ENCODE measurements at places on chromosomes 5 and 9. TPM values are rescaled to one million over a fixed set of nuclear protein-coding genes. Genes with fewer than 3 reads are reported as not detected.

DNA sequence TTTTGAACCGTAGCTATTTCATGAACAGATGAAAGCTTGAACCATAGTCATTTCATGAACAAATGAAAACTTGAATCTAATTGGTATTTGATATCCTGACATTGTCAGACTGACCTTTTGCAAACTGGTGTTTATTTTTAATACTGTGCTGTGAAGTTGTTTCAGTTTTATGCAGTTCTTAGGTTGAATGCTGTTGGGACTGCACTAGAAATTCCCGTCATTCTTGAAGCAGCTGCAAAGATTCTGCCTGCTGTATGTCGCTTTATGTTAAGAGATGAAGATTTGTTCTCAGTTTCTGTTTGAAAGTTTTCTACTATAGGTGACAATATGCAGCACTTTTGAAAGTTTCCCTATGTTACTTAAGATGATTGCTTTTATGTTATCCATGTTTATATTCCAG is 22.5 kb upstream of the FAM120AOS start:
- no peak for DNase-seq

GRCh38 chr9:76652894-76653293 is 111.3 kb upstream of the PCA3 start:
- DNase-seq = no peak

Gene IL12B
- total RNA-seq = not detected

- DNase-seq = no peak
Measured at GRCh38 chr5:145585-146323, 45.5 kb upstream of the LRRC14B start.

DNA sequence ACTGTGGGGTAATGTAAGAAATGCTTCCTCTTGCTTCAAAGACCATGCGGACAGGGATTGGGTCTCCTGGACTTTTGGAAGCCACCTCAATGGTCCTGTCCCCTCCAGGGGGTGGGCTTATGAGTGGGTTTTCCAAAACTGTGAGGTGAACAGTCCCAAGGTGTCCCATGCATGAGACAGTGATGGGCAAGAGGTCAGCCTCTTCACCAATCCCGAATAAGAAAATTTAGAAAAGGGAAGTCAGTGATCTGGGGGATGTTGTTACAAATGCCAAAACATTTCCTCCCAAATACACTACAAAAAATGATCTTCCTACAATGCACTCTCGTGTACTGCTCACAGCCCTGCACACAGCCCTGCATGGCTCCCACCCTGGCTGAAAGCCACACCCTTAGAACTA is 215.7 kb upstream of the TBC1D2 start:
- DNase-seq = no peak

Gene IFNB1
- not detected for total RNA-seq

- DNase-seq = no peak
Measured at GRCh38 chr5:1431021-1431811, 14.0 kb downstream of the SLC6A3 start.

GRCh38 chr5:142782976-142783530 is 12.9 kb downstream of the ARHGAP26 start:
- no peak for DNase-seq

Gene TNFSF15
- total RNA-seq = 0.78 TPM

DNA sequence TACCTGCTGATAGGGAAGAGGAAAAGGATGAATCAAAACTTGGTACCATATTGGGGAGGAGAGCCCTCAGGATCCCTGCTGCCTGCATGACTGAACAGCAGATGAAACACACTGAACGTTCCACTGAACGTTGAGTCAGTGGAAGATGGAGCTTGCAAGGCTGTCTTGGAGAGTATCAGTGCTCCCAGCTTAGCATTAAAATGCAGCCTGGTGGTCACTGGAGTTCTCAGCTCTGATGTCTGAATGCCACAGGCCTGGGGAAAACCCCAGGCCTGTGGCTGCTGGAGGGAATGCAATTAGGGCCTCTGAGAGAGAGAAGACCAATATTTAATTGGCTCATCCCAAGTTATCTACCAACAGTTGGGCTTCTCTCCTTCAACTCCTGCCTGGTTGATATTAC is 54.5 kb downstream of the PDE4D start:
- no peak for DNase-seq

Gene NKD2
- total RNA-seq = not detected

DNA sequence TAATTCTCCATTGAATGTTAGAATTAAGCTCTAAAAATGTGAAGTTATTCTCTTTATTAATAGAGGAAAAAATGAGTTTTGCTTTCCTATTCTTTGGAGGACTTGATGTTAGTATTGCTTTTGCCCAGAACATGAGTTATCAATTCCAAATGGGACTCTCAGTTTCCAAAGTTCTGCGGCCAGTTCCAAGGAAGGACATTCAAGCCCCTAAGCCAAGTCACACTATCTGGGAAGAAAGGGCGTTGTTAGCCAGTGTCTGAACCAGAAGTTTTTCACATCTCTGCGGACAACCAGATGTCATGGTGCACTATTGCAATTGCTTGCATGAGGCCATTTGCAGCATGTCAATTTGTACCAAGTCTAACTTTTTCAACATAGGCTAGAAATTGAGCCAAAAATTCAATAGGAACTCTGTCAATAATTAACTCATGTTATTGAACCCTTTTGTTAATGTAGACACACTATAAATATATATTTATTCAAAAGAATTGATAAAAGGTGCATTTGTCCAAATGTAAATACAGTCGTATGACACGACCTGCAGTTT is 183.3 kb upstream of the PIK3R1 start:
- DNase-seq = no peak

Gene HTR4
- total RNA-seq = not detected

- peak; percentile 24 for DNase-seq
Measured at GRCh38 chr5:36876965-36877666, 547 bp downstream of the NIPBL start.

GRCh38 chr5:12313602-12314001 is 409.4 kb upstream of the CTNND2 start:
- no peak for DNase-seq

- DNase-seq = no peak
Measured at GRCh38 chr5:168660691-168661090, 81.5 kb upstream of the PANK3 start.

GRCh38 chr5:157215514-157216167 is 35.0 kb downstream of the ITK start:
- no peak for DNase-seq

Gene GPX8
- 17.3 TPM for total RNA-seq

GRCh38 chr9:137149363-137149762 is 10.4 kb downstream of the GRIN1 start:
- DNase-seq = no peak

DNA sequence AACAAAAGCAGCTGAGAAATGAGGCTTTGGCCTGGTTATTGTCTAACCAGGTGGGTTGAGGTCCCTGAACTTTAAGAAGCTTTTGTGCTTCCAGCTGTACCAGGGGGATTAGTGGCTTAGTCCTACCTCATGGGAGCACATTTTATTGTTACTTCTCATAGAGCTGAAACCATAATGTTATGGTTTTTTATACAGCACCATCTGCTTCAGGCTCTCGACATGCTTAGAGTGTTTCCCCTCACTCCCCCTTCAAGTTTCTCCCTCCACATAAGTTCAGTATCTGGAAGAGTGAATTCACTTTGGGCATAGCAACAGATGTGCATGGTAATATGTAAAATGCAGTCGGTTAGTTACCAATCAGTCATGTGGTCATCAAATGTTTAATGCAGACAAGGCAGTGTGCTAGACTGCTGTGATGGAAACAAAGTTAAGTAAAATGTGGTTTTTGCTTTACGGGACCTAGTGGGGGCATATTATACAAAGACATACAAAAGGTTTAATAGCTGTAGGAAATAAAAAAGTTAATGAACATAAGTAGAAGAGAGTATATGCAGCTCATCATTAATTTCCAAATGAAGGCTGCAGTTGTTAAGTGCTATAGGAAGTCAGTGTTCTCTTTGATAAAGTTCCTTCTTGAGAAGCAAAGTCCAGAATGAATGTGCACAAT is 95.9 kb upstream of the SPRY4 start:
- no peak for DNase-seq

DNA sequence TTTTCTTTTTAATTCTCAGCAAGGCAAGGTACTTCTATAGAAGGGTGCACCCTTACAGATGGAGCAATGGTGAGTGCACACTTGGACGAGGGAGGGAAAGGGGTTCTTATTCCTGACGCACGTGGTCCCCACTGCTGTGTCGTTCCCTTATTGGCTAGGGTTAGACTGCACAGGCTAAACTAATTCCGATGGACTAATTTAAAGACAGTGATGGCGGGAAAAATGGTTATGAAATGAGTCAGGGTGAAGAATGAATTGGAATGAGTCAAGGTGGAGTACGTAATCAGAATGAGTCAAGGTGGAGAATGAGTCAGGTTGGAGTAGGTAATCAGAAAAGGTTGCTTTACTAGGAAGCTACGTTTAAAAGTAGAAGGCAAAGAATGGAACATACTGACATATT is 2.1 kb upstream of the HMGCS1 start:
- no peak for DNase-seq

DNA sequence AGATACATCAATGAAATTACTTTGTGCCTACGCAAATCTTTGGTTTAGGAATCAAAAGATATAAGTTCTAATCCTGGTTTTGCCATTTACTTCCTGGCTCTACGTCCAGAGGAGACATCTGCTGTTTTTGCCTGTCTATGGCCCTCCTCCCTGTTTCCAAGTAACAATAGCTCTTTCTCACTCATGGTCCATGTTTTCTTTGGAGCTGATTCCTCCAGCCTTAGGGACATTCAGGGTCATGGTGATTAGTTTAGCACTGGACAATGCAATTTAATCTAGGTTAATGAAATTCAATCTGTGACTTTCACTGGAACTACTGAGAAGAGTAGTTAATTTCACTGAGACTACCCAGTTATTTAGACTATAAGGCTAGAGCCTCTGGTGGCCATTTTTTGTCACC is 170.6 kb downstream of the SEMA6A start:
- no peak for DNase-seq

Gene LVRN
- 10.6 TPM for total RNA-seq

DNA sequence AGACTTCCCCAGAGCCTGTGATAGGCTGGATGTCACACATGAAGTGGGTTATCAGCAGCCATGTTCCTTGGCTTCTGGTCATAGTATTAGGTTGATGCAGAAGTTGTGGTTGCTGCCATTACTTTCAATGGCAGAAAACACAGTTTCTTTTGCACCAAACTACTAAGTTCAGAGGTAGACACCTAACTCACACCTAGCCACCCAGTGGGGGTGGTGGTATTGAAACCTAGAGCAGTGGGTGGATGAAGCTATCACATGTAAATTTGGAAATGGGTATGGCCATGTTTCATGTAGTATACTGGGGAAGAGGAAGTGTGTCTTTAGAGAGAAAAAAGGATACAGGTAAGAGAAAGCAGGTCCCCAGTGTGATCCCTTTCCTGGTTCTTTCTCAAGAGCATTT is 347.9 kb upstream of the SEMA6A start:
- DNase-seq = no peak

DNA sequence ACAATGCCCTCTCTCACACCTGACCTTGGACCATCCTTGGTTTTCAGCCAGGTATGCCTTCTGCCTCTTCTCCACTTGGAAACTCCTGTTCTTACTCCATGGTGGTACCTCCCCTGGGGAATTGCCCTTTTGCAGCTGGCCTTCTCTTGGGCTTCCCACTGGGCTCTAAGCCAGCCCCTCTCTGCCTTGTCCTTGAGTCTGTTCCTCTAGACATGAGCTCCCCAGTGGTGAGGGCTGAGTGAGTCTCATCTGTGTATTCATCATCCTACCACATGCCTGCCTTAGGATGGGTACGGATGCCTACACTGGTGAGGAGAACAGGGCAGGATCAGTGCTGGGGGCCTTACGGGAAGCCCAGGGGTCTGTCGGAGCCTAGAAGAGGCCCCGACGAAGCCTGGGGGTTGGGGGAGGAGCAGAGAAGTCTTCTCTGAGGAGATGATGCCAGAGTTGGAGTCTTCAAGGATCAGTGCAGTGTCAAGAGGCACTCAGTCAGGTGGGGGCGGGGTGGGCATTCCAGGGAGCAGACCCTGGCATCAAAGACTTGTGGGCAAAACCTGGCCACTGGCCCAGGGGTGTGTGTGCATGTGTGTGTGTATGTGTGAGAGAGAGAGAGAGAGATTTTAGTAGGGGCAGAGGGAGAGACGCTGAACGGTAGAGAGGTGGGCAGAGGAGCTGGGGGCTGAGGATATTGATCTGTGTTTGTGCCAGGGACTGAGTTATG is 5.2 kb upstream of the CRB2 start:
- DNase-seq = no peak

Gene MTAP
- 23.1 TPM for total RNA-seq

Gene SAXO1
- total RNA-seq = not detected

GRCh38 chr9:93658184-93658925 is 82.0 kb downstream of the PHF2 start:
- no peak for DNase-seq

DNA sequence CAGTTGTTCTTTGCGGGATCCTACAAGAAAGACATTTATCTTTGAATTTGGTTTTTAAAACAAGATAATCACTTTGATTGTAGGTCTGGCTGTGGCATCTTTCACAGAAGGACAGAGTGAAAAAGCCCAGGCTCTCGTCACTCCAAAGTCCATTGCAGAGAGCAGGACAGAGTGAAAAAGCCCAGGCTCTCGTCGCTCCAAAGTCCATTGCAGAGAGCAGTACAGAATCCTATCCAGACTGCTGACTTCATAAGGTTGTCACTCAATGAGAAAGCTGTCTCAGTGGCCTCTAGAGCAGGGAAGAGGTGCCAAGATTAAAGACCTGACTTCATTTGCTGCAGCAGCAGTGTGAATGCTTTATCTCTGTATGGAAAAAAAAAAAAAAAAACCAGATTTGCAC is 16.3 kb upstream of the GPX8 start:
- DNase-seq = no peak

Gene CDKN2B-AS1
- 0.90 TPM for total RNA-seq

Gene CCL28
- total RNA-seq = 2.7 TPM

DNA sequence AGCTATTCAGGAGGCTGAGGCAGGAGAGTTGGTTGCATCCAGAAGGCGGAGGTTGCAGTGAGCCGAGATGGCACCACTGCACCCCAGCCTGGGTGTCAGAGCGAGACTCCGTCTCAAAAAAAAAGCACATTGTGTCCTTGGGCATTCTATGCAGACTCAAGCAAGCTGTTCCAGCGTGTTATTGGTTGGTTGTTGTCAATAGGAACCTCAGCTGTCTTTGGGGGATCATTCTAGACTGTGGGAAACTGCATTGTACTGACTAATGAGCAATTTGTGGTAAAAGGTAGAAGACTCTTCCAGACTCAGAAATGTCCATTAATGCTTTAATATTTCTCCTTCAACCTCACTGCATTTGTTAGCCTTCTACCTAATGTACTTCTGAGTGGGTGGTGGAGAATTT is 379.5 kb upstream of the GRAMD2B start:
- DNase-seq = no peak

Gene POLR3G
- total RNA-seq = 3.5 TPM

Measured in tibial nerve (tissue), 4 donors.